Umbilical cord (tissue), 2 donors: ENCODE measurements at places on chromosomes 7 and 10. TPM values are rescaled to one million over a fixed set of nuclear protein-coding genes. Genes with fewer than 3 reads are reported as not detected.

Gene ACSL5
- 3.1 TPM for total RNA-seq

Gene CARD11
- total RNA-seq, result 3.9 TPM

Gene FOXI2
- total RNA-seq, result not detected

Gene CSGALNACT2
- total RNA-seq, result 65.5 TPM

Gene BNIP3
- 162 TPM for total RNA-seq

Gene ECD
- total RNA-seq, result 26.5 TPM

Gene ZNF853
- total RNA-seq, result 21.9 TPM

Gene SPDYE2B
- 2.6 TPM for total RNA-seq
